ENCODE measurements at places on chromosomes 13 and 19.

DNA sequence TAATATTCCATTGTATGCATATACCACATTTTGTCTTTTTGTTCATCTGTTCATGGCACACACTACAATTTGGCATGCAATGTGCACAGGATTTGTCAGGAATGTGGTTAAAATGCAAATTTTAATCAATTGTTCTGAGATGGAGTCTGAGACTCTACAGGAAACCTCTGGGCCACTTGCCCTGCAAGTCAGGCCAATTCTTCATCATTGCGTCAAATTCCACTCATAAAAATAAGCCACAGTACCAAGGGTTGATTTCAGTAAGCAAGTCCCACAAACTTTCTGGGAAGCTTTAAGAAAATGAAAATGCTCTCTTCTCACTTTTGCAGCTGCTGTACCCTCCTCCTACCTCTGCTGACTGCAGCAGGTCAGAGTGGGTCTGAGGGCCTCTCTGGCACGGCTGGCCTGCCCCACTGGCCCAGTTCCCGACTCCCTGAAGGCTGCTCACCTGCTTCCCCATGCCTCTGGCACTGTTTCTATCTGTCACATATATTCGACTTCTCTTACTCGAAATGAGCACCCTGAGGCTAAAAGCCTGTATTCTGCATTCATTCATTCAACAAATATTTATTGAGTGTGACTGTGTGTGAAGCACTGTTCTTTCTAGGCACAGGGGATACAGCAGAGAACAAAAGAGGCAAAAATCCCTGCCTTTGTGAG, 83.8 kb upstream of the WASF3 start:
- DNase-seq: no peak

DNA sequence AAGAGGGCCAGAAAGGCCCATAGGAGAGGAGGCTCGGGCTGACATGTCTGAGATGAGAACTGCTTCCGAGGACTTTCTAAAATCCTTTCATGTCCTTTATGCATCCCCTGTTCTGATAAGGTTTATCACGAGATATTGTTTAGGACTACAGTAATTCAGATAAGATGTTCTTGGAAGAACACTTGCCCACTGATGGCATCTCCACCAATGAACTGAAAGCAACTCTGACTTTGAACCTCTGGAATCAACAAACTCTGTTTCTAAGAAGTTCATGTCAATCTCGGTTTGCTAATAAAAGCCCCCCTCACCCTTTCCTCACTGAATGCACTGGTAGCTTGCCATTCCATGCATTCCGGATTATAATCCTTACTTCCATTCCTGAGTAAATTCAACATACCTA, 90.9 kb downstream of the FGF9 start:
- DNase-seq: no peak

DNA sequence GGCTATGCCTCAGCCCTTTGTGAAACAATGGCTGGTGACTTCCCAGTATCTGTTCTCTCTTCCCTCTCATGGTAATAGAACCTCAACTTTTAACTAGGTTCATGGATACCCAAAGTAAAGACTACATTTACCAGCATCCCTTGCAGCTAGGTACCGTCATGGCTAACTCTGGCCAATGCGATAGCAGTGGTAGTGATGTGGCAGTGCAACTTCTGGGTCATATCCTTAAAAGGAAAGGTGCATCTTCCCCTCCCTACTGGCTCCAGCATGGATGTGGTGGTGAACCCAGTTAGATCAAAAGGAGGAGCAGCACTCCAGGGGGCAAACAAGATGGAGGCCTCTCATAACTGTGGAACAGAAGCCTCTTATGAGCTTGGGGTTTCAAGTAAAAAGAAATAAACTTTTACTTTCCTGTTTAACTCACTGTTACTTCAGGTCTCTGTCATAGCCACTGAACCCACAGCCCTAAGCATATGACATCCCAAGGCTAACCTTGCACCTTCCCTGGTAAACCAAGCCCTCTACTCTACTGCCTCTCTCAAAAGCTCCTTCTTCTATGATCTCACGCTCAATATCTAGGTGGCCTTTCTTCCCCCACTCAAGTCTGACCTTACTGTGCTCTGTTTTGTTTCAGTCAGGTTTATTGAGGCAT, 104.4 kb downstream of the DOCK9 start:
- no peak for DNase-seq

GRCh38 chr19:55384920-55385723, 610 bp upstream of the RPL28 start:
- peak; percentile 82 for DNase-seq

DNA sequence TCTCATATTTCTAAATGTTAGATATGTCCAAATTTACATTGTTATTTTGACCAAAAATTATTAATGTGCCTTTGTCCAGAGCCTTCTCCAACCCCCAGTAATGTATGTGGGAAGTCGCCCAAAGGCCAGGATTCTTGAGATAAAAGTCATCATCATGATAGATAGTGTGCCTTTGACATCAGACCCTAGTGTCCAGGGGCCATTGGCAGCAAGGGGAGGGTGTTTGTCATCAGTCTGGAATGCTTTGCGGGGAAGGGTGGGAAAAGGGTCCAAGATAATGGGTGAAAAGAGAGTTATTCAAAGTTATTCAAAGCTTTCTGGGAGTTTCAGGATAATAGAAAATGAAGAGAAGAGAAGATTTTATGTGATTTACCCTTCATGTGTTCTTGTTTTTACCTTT, 909.5 kb upstream of the GPC6 start:
- no peak for DNase-seq

- DNase-seq: no peak
These were observed 174.6 kb downstream of the SPRY2 start for GRCh38 chr13:80166352-80166751.

GRCh38 chr19:39939556-39939955, 5.1 kb upstream of the FCGBP start:
- DNase-seq: no peak

GRCh38 chr13:71922194-71922593, 55.2 kb upstream of the DACH1 start:
- no peak for DNase-seq

DNA sequence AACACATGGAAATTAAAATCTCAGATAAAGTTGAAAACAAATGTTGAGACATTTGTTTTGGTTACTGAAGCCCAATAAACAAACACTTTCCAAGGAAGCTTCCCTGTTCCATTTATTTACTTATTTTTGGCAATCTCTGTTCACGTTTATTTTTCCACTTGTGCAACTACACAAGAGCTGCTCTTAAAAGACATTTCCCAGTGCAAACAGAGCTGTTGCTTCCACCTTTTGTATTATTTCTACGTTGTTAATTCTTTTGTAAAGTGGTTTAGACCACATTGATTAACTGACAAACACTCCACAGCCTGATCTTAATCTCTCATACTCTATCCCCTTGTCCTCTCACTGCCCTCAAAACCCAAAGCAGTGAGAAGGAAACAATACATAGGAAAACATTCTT, 757.6 kb downstream of the LIG4 start:
- no peak for DNase-seq

GRCh38 chr13:99382428-99383133, 75.4 kb upstream of the GPR183 start:
- DNase-seq: no peak

GRCh38 chr13:28653111-28653510, 5.8 kb upstream of the POMP start:
- DNase-seq: no peak

GRCh38 chr19:12733369-12734214, 892 bp downstream of the TRIR start:
- peak; percentile 33 for DNase-seq

DNA sequence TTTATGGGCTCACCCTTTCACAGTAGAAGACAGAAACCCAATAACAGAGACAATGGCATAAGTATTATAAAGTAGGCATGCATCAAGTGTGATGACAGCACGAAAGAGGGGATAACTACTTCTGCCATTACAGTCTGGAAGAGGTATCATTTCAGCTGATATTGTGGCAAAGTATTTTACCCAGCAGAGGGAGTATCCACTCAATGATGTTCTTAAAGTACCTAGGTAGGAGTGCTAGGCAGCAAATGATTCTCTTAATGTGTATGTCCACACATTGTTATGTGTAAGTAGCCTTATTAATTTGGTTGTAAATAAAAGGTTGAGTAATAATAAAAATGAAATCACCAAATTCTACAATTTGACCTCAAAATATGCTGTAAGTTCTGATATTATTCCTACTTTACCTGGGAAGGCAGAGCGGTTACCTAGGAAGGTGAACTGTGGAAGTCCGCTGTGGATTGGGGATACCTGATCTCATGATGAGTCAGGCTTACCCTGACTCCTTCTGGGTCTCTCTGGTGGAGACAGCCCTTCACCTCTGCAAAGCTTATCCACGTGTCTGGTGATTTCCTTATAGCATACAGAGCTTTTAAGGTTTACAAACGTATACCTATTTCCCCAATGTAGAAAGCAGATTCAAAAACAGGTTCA, 4.1 kb upstream of the UBAC2 start:
- no peak for DNase-seq

- DNase-seq: no peak
These were observed 4.0 kb downstream of the RTN2 start for GRCh38 chr19:45492627-45493470.

DNA sequence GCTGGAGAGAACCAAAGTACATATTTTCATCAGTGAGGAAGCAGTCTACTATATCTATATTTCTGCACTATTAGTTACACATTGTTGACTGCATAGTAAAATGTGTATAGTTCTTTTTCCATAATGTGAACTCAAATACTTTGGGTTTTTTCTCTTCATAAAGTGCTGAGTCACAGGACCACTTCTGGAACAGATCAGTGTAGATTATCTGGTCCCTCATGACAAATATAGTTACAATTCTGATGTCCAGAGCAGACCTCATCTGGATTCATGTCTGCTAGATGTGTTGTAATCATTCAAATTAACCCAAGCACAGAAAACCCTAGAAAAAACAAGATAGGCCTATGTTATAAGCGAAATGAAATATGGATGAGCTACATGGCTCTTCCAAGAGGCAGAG, 171.4 kb downstream of the SUCLA2 start:
- DNase-seq: peak; percentile 44

GRCh38 chr19:1079566-1080111, 12.7 kb downstream of the ARHGAP45 start:
- no peak for DNase-seq

- no peak for DNase-seq
These were observed 833.4 kb upstream of the ATXN8OS start for GRCh38 chr13:69274231-69274630.

GRCh38 chr13:44912278-44913016, 76.8 kb downstream of the NUFIP1 start:
- DNase-seq: no peak

Measured in skeletal muscle cell (primary cell).